Fibroblast of skin of left biceps (primary cell): ENCODE measurements at places on chromosomes 12 and 14.
A peak's percentile ranks its signal among the peaks of the same experiment; 100 is the strongest.

DNA sequence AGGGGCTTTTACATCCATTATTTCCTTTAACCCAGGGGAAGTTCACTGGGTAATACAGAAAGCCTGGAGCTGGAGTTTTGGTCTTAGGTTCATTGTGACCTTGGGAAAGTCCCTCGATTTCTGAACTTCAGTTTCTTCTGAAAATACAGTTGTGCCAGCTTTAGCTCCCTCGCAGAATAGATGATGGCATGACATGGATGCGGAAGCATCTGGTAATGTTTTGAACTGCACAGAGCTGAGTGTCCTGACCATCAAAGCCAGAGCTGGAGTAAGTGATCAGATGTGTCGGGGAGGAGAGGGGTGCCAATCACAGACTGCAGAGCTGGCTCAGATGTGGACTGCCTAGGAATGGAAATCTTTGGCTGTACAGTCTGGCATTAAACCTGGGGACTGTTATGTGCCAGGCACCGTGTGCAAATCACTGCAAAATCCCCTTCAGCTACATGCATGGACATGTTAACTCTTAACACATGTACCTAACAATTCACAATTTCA lies 180.9 kb downstream of the ETV6 start:
- no peak for DNase-seq

DNA sequence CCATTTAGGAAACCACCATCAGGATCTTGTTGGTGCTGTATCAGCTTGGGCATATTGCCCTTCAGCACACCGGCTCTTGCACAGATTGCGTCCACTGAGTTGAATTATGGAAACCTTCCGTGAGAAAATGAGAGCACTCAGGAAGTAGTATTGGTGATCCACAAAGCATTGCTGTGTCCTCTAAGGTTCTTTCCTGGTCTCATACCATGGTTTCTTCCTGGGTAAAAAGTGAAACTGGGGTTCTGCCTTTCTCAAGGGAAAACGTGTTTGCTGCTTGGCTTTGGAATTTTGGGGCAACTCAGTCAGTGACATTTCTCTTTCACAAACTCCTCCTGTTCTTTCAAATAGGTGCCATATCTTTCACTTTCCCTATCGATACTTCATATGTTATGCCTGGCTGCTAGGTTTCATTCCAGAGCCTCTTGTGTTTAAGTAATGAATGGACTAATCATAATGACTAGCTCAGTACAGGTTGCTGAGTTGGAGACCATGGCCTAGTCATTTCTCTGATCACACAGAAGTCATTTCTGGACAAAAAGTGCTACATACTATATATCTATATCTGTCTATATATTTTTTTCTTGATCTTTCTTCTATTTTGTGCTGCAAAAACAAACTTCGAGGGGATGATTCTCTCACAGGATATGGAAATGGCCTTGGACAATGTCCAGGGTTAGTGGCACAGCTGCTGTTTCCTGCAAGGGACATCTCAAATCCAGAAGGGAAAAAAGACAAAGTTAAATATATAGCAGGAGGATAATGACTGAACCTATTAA lies 423.4 kb downstream of the ZFP36L1 start:
- no peak for DNase-seq

- no peak for DNase-seq
Measured at GRCh38 chr12:104974626-104975290, 11.4 kb upstream of the NOPCHAP1 start.

GRCh38 chr14:66857867-66858266 lies 331.4 kb upstream of the GARIN2 start:
- DNase-seq: no peak

DNA sequence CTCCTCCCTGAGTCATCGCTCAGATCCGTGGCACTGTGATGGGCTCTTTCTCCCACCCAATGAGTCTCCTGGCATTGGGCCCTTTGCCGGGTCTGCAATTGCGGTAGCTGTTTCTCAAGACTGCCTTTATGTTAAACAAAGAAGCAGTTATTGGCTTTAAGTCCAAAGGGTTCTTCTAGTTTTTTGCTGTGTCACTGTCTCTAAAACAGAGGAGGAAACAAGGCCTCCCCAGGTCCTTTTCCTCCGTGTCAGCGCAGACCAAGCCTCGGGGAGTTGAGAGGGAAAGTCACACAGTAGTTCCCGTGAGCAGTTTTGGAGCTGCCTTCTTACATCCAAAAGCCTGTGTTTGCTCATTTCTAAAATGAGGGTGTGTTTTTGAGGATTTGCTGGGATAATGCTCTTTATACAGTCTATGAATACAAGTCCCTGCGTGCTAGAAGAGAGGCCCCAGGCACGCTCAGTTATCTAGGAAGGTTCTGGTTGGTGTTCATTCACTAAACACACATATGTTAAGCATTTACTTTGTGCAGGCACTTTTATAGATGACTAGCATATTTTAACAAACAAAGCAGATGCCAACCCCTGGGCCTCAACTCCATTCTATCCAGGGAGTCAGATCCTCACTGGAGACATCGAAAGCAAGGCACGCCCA lies 126.0 kb upstream of the PZP start:
- DNase-seq: no peak

DNA sequence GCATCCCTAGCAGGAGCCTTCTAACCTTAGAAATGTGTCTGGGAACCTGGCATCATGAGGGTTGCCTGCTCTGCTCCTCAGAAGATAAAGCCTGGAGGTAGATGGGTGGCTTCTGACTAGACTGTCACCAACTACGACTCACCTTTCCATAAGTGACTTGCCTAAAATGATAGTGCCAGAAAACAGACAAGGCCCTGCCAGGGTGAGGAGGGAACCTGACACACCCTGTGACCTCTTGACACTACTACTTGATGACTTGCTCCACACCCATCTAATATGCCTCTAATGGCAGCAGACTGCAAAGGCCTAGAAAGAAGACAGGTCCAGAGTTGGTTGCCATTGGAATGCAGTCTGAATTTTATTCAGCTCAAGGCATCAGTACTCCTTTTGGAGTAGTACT lies 9.4 kb downstream of the RNF41 start:
- DNase-seq: no peak

DNA sequence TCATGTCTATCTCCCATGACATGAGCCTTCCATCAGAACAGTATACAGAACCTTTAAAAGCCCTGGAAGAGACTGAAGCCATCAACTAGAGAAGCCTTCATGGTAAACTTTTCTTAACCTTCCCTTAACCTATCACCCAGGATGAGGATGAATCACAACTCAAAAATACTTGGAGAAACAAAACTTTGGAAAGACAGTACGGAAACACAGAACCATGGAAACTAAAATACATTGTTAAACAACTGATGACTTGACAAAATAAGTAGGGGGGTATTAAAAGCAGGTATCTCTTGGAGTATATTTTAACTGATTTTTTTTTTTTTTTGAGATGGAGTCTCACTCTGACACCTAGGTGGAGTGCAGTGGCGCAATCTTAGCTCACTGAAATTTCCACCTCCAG lies 8.7 kb downstream of the TM7SF3 start:
- DNase-seq: no peak

GRCh38 chr12:65208964-65209654 lies 39.7 kb downstream of the LEMD3 start:
- no peak for DNase-seq

- no peak for DNase-seq
Measured at GRCh38 chr12:70840656-70841350, 79.7 kb downstream of the PTPRR start.

- no peak for DNase-seq
Measured at GRCh38 chr12:68630598-68630997, 19.9 kb downstream of the RAP1B start.

DNA sequence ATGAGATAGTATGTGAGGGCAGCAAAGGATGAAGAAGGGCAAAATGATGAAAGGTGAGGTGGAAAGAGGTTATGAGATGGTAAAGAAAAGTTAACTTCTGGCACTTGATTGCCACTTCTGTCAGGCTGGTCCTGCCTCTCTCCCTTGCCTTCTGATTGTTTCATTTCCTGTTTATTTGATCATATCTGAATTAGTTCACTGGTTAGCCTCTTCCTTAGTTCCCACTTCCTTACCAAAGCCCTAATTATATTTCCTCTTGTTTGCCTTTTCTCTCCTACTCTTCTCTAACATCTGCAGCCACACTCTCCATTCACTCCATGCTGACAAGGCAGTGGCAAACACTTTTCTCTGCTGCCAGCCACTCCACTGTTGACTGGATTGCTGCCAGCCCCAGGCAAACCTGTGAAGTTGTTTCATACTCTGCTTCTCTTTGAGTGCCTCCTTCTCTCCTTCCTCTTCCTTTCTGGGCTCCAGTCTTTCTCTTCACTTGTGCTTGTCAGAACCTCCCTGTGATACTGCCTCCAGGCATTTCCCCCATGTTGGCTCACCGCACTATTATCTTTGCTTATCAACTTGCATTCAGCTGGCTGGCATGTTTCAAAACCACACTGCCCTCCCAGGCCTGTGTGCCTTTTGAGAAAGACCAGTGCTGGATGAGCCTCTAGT lies 8.1 kb downstream of the PNP start:
- DNase-seq: no peak

DNA sequence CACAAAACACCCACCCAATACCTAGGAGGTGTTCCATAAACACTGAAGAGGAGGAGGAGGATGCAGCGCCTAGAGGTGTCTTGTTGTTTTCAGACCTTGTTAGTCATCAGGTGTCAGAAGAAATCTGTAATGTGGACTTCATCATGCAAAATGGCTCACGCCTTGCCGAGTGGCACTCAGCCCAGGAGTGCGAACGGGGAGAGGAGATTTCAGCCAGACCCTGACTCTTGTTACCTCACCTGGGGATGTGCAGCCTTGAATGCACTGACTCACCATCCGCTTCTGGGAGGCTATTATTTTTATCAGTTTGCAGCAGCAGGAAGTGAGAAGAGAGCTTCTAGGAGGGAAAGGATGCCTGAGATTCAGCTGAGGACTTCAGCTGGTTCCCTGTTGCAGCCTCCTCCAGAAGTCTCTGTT lies 48.2 kb upstream of the PLXNC1 start:
- DNase-seq: peak; percentile 67

- DNase-seq: no peak
Measured at GRCh38 chr12:25107920-25108319, 87.0 kb downstream of the DNAI7 start.

DNA sequence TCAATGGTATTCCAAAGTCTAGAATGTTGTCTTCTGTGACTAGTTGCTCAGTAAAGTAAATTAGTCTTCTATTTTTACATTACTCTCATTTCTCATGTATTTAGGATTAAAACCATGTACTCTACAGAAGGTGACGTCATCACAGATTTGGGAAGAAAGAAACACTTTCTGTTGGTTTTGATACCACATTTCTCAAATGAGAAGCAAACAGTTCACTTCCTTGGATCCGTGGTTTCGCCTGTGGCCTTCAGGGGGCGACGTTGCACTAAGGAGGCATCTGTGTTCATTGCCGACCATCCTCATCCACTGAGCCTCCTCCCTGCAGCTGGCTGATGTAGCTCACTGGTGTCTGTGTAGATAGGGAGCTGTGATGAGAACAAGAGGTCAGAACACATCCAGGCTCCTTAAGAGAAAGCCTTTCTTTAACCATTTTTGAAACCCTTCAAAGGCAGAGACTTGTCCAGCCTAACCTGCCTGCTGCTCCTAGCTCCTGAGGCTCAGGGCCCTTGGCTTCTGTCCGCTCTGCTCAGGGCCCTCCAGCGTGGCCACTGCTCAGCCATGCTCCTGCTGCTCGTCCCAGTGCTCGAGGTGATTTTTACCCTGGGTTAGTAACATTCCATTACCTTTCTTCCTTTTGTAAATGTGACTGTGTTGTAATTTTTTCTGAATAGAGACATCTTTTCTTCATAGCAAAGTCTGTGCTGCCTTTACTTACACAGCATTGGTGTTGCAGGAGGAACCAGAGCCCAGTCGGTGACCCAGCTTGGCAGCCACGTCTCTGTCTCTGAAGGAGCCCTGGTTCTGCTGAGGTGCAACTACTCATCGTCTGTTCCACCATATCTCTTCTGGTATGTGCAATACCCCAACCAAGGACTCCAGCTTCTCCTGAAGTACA lies 220.6 kb upstream of the OR4E1 start:
- no peak for DNase-seq

DNA sequence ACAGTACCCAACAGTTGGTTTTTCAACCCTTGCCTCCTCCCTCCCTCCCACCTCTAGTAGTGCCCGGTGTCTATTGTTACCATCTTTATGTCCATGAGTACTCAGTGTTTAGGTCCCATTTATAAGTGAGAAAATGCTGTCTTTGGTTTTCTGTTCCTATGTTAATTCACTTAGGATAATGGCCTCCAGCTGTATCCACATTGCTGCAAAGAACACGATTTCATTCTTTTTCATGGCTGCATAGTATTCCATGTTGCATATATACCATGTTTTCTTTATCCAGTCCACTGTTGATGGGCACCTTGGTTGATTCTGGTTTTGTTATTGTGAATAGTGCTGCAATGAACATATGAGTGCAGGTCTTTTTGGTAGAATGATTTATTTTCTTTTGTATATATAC lies 631.3 kb downstream of the MED13L start:
- DNase-seq: no peak

- no peak for DNase-seq
Measured at GRCh38 chr12:5518584-5519365, 86.9 kb downstream of the NTF3 start.

DNA sequence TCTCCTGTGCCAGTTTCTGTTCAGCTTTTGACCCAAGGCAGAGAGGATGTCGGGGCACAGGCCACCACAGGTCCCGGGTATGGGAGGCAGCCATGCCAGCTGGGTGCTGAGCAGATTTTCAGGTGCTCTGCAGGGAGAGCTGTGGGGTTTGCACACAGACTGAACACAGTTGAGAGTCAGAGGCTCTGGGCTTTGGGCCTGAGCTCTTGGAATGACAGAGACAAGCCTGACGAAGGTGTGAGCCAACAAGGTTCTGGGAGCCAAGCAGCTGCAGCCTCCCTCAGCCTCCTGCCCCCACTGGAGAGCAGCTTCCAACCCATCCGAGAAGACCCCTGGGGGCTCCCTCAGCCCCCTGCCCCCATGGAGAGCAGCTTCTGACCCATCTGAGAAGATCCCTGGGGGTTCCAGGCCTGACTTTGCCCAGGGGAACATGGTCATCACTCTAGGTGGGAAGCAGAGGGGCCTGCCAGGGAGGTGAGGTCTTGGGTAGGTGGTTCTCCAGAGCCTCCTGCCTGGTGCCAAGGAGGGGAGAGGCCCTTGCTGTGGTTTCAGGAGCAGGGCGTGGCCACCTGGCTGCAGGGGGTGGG lies 13.8 kb downstream of the FBRSL1 start:
- no peak for DNase-seq

DNA sequence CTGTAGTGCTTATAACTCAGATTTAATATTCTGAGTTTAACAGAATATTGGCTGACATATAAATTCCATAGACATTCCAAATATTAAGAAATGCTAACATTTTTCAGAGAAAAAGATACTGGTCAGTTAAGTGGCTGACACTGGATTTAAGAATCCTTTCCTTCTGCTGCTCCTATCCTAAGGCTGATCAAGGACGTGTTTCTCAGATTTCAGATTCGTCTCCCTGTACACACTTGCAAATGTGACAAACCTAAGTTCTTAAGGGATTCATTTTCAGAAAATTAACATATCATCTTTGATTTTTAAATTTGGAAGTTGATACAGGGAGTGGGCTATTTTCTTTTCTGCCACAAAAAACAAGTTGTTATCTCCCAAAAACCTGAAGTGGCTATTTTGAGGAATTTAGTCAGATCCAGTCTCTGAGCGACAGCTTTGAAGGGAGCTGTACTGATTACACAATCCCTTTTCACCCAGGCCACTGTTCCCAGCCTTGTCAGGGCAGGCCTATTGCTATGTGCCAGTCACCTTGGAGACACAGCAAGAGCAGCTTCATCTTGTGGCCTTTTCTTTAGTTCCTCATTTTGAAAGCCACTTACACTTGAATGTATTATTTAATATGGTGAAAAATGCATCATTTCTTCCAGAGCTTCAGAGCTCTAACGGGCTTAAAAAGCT lies 370.6 kb downstream of the KCNH5 start:
- no peak for DNase-seq

GRCh38 chr14:40981247-40981646 lies 625.4 kb upstream of the LRFN5 start:
- no peak for DNase-seq
